Osteoblast (primary cell): ENCODE measurements at places on chromosomes 7 and 10. TPM values are rescaled to one million over a fixed set of nuclear protein-coding genes. Genes with fewer than 3 reads are reported as not detected.
A peak's percentile ranks its signal among the peaks of the same experiment; 100 is the strongest.

GRCh38 chr10:63896992-63897391, 375.8 kb downstream of the REEP3 start:
- no peak for DNase-seq

- no peak for DNase-seq
Observed at GRCh38 chr10:88457660-88458059, 125.5 kb downstream of the RNLS start.

The PNLIPRP3 gene
- total RNA-seq, result 0.59 and 0.72 TPM in 2 replicates

DNA sequence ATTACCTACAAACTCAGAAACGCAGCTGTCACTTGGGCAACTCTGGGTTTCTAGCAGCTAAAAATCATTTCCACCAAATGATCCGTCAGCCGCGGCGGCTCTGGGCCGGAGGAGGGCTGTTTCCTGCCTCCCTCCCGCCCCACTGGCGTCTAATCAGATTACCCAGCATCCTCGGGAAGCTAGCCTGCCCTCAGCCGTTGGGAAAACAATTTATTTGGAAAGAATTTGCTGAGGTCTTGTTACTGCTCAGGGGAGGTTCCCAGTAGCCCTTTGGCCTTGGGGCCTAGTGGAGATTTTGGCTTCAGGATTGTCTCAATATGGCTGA, 65.0 kb upstream of the ADGRA1 start:
- no peak for DNase-seq

DNA sequence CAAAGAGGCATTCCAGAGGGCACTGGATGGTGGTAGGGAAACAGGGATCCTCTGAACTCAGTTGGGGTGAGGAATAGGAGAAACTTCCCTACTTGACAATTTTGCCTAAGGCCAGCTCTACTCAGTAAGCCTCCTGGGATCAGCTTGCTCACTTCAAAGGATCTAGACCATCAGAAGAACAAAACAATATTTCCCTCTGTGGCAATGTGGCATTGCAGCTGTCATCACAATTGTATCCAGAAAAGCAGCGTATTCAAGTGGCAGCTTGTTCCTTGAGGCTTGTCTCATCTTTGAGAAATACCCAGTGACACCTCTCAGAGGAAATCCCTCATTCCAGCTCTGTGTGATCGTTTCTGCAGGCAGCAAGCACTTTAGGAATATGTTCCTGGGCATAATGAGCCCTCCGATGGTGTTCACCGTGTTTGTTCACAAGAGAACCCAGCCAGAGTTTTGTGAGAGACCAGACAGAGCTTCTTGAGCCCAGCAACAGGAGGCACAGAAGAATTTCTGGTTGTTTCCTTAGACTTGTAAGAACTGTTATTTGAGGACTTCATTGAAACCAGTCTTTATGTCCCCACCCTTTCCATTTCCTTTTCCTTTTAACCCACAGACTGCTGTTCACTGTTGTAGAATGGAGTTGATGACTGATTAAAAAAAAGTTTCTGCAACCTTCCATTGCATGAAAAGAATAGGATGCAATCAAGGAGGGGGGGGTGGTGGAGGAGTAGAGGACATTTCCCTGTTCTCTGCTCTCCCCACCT, 747.3 kb downstream of the LRMDA start:
- no peak for DNase-seq

The H2BK1 gene
- not detected in 2 replicates for total RNA-seq

The SH2D4B gene
- under 0.01 TPM in 1 of 2 replicates, not detected in the other for total RNA-seq

GRCh38 chr10:24824536-24824935, 100.8 kb upstream of the ARHGAP21 start:
- DNase-seq, result no peak

- no peak for DNase-seq
Observed at GRCh38 chr10:88411772-88412349, 171.3 kb downstream of the RNLS start.

GRCh38 chr7:112124061-112124766, 82.0 kb downstream of the DOCK4 start:
- DNase-seq, result no peak

GRCh38 chr10:556971-557637, 132.4 kb downstream of the DIP2C start:
- DNase-seq, result peak; percentile 49

The PAX4 gene
- not detected in 2 replicates for total RNA-seq

GRCh38 chr10:78894841-78895195, 173.9 kb upstream of the ZMIZ1 start:
- no peak for DNase-seq

- no peak for DNase-seq
Observed at GRCh38 chr7:114312649-114313048, 102.0 kb upstream of the FOXP2 start.

DNA sequence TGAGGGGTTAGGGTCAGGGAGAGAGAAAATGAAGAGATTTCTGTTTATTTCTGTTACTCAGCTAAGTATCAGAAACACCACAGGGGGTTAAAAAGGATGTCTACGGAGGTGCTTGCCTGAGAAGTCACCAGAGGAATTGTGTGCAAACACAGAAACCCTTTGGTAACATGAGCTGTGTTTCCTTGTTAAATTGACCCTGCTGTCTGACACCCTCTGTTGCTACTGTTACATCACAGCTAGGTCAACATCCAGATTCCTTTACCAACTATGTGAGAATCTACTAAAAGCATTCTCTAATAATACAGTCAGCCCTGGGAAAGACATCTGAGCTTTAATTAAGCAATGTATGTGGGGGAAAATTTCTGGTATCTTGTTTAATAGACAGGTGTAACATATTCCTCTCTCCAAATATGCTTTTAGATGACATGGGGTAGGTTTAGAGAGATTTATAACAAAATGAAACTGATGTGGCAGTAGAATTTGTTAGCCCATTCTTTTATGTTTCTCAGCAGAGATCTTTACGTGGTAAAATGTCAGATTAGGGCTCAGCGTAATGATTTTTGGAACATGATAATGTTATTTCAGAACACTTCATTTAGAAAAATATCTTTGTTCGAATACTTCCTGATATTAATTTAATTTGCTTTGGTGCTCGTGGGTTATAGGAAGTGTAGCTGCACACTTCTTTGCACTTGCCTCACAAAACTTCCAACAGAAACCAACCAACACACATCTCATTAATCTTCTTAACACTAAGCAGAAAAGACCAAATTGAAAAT, 168.0 kb upstream of the AHR start:
- DNase-seq, result peak; percentile 51

DNA sequence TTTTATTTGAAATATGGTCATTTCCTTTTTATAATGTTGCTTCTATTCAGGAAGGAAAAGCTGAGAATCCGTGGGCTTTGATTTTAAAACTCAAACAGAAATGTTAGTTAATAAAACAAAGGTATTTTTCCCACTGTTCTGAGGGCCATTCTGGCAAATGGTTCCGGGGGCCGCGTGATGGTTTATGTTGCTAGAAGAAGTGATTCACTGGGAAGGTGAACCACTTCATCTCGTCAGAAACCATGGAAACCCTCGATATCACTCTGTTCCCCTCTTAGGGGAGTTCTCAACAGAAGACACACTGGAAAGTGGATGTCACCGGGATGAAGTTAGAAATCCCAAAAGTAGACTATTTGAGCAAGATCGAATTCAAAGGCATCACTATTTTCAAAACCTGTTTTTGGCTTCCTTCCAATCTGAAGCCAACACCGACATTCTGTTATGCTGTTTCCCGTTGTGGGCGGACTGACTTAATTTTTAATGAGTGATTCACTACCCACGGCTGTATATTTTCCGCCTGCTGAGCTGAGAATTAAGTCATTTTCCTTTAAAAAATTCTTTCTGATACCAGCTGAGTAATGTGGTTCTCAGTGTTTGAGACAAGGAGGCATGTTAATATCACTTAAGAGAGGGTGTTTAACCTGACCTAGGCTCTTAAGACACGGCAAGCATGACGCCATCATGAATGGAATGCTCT, 84.1 kb downstream of the PTPRE start:
- DNase-seq, result peak; percentile 80

- DNase-seq, result peak; percentile 73
Observed at GRCh38 chr10:3774018-3774813, 10.8 kb downstream of the KLF6 start.

The GPER1 gene
- total RNA-seq, result 10.3 and 10.5 TPM in 2 replicates

- DNase-seq, result peak; percentile 63
Observed at GRCh38 chr7:105295596-105296352, 92.9 kb downstream of the SRPK2 start.

The NXPH1 gene
- total RNA-seq, result not detected in 2 replicates

DNA sequence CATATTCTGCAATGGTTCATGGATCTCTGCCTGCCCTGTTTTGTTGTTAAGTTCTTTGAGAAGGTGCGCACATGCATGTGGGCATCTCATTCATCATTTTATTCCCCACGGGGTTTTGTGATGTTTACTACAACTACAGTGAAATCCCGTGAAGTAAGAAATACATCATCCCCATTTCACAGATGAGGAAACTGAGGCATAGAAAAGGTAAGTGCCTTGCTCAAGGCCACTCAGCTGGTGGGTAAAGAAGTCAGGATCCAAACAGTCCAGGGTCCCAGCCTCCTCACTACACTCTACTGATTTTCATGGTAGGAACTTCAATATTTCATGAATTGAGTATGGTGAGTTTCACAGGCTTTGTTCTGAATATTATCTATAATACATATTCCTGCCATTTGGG, 72.6 kb downstream of the CYP26A1 start:
- no peak for DNase-seq

- no peak for DNase-seq
Observed at GRCh38 chr10:19451937-19452336, 364.3 kb upstream of the PLXDC2 start.

The PRSS37 gene
- not detected in 2 replicates for total RNA-seq

DNA sequence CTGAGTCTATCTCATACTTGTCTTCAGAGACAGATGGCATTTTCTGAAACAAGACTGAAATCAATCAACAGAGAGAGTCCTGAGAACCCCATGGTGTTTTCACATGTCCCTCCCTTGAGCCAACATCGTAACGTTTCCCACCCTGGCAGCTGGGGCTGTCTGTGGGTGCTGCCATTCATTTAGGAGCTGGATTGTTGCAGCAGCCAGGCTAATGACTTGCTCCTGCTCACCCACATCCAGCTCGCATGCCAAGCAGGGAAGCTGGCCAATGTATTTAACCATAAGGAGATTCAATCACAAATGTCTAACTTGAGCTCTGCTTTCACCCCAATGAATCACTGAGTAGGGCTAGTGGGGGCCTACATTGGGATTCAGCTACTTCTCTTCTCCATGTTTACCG, 146.1 kb downstream of the ADRA2A start:
- no peak for DNase-seq
